ENCODE measurements at places on chromosomes 1 and 21.

DNA sequence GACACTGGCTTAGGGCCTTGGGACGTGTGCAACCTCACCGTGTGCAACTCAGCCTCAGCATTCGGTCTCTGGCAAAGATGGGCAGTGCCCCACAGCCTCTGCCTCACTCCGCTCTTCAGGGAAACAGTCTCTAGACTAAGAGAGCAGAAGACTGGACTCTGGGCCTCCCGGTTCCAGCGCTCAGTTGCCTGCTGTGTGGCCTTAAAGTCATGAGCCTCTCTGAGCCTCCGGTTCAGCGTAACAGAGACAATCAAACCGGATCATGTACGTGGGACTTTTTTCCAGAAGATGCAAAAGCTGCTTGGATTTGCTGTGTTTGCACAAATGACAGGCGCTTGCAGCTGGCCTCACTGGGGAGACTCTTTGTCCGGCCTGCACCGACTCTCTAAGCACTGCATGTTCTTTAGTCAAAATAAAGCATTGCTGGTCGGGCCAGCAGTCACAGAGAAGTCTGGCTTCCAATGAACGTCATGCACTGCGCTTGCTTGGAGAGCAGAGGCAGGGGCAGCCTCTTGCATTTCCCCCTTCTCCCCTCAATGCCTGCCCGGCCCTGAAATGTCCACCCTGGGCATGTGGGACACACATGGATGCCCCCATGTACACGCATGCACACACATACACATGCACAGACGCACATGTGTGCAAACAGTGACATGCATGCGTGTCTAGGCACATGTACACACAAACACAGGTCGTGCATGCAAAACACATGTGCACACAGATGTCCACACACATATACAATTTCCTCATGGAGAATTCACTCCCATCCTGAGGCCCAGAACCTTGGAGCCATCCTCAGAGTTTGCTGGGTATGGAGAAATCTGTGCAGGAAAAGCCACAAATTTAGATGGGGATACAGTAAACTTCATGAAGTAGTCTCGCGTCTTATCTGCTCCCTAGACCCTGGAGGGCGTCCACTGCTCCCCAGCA lies 152.4 kb downstream of the PRDM16 start:
- no peak for DNase-seq

- DNase-seq, result no peak
Observed at GRCh38 chr1:60893136-60893930, 189.0 kb upstream of the NFIA start.

GRCh38 chr1:227560393-227561173 lies 2.8 kb upstream of the ZNF678 start:
- DNase-seq, result no peak

- DNase-seq, result no peak
Observed at GRCh38 chr1:167681024-167681423, 40.8 kb upstream of the MPZL1 start.

DNA sequence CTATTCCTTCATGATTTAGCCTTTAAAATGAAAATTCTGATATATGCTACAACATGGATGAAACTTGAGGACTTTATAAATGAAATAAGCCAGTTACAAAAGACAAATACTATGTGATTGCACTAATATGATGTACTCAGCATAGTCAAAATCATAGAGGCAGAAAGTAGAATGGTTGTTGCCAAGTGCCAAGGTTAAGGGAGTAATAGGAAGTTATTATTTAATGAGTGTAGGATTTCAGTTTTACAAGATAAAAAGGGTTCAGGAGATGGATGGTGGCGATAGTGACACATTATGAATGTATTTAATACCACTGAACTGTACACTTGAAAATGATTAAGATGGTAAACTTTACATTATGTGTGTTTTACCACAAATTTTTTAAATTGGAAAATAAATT lies 73.1 kb upstream of the FMN2 start:
- no peak for DNase-seq

- no peak for DNase-seq
Observed at GRCh38 chr1:94246692-94247137, 9.3 kb upstream of the ARHGAP29 start.

Measured in effector memory CD4-positive, alpha-beta T cell (primary cell).